ENCODE measurements at places on chromosomes 6 and 20.

DNA sequence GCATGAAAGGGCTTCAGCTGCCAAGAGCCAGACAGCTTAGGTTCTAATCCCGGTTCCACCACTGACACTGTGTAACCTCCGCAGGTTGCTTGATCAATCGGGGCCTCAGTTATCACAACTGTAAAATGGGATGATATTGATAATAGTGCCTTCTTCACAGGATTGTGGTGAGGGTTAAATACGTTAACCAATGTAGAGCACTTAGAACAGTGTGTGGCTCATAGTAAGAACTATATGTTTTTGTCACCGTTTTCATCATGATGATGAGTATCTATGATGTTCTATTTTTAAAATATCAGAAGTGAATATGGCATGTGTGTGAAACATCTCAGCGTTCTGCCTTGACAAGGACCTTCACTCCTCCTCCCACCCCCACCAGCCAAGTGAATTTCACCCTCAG lies 10.3 kb upstream of the MAPK13 start:
- no peak for DNase-seq

DNA sequence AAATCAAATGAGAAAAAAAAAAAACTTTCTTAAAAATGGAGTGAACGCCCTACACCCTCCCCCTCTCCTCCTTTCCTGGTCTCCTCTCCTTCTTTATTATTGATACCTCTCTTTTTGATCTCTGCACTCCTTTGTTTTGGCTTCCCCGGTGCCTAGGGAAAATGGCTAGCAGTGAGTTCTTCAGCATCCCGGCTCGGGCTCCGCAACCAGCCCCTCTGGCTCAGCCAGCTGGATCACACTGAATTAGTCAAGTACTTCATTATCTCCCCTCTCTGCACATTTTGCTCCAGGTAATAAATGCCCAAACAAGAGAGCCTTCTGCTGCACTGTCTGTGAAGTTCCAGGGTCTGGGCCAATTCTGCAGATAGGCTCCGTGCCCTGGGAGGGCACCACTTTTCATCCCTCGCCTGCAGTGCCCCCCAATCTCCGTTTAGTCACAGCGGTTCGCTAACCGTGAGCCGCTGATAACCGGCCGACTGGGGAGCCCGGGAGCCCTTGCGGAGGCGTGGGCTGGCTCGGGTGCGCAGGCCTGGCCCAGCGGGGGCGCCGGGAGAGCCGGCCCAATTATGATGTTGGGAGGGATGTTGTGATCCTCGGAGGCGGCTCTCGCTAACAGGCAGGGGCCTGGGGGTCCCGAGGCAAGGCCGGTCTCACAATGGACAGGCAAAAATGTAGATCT lies 301.9 kb downstream of the TFAP2A start:
- DNase-seq = no peak

DNA sequence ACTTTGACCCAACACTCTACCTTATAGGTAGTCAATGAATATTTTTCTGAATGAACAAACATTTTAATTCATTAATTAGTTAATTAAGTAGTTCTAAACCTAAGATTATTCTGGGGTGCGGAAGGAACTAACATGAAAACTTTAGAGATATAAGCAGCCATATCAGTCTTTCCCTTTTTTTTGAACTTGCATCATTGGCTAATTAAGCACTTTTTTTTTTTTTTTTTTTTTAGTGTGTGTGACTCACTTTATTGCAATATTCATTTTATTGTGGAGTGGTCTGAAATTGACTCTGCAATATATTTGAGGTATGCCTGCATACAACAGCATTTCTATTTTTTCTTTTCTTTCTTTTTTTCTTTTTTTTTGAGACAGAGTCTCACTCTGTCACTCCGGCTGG lies 21.8 kb upstream of the AMD1 start:
- DNase-seq = no peak

DNA sequence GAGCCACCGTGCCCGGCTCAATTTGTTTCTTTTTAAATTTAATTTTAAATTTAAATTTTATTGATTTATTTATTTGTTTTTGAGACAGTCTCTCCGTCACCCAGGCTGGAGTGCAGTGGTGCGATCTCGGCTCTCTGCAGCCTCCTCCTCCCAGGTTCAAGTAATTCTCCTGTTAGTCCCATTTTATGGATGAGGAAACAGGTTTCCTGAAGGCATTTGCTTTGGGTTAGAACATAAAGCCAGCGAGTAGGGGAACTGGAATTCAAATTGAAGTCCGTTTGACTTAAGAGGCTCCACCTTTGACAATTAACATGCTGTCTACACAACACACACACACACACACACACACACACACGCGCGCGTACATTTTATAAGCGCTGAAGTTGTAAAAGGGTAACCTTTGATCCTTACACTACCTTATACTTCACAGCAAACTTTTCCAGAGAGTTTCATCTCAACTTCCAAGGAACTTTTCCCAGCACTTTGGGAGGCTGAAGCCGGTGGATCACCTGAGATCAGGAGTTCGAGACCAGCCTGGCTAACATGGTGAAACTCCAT lies 232.0 kb downstream of the BCAS1 start:
- DNase-seq = no peak

GRCh38 chr6:134324766-134325165 lies 6.9 kb upstream of the SGK1 start:
- no peak for DNase-seq

DNA sequence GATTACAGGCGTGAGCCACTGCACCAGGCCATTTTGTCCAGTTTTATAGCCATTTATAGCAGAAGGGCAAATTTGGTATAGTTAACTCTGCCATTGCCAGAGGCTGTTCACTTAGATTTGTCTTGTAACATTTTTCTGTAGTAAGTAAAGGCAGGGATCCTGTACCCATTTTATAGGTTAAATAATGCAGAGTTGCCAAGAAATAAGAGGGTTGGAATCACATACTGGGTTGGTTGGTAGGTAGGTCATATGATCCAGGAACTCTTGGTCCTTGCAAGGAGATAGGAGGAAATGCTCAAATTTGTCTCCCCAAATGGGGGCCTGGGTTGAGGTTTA lies 68.1 kb downstream of the SHLD1 start:
- DNase-seq = no peak

- DNase-seq = no peak
Measured at GRCh38 chr6:151070631-151071051, 169.1 kb upstream of the AKAP12 start.

DNA sequence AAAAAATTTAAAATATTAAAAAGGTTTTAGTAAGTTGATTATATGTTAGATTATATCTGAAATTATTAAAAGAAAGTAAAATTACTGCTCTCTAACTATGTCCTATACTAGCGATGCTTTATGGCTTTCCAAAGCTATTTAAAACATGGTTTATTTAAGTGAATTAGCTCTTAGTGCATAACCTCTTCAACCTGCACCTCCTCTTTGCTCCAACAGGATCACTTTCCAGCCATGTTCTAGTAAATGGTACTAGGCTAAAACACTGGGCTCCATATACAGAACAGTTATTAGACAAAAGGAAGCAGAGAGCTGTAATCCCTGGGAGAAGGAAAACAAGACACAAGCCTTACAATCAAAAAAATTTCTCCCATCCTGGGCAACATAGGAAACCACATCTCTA lies 314.9 kb upstream of the ECI2 start:
- no peak for DNase-seq

- no peak for DNase-seq
Measured at GRCh38 chr6:161139766-161140553, 133.9 kb downstream of the AGPAT4 start.

DNA sequence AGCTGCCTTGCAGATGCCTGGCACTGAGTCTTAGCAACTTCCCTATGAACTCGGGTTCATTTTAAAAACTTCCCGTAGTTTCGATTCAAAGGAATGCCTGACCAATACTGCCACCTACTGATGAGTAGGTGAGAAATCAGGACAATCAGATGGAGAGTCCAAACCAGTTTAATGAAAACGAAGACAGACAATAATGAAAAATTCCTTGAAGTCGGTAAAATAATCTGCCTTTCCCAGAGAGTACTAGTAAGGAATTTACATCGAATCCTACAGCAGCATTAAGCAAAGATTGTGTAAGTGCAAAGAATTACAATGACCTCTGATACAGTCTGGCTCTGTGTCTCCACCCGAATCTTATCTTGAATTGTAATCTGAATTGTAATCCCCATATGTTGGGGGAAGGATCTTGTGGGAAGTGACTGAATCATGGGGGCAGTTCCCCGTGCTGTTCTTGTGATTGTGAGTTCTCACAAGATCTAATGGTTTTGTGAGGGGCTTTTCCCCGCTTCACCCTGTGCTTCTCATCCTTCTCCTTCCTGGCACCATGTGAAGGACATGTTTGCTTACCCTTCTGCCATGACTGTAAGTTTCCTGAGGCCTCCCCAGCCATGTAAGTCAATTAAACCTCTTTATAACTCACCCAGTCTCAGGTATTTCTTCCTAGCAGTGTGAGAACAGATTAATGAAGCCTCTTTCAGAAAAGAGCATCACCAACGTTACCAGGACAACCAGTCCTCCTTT lies 134.4 kb downstream of the ARHGAP18 start:
- DNase-seq = peak; percentile 35

GRCh38 chr6:63897952-63898351 lies 262.4 kb downstream of the PHF3 start:
- no peak for DNase-seq

DNA sequence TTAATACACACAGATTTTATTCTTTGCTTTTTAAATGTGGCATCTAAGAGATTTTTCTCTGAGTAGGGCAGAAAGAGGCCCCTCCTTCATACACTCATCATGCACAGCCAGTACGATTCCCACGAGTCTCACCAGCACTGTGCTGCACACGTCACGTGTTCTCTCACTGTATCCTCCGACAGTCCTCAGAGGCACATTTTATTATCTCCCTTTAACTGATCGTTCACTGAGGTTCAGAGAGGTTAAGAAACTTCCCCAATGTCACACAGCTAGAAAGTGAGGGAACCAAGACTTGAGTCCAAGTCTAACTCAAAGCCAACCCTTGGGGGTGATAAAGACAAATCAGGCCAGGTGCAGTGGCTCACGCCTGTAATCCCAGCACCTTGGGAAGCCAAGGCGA lies 142.5 kb downstream of the PREX1 start:
- DNase-seq = no peak

- no peak for DNase-seq
Measured at GRCh38 chr20:39563349-39563748, 601.2 kb downstream of the DHX35 start.

DNA sequence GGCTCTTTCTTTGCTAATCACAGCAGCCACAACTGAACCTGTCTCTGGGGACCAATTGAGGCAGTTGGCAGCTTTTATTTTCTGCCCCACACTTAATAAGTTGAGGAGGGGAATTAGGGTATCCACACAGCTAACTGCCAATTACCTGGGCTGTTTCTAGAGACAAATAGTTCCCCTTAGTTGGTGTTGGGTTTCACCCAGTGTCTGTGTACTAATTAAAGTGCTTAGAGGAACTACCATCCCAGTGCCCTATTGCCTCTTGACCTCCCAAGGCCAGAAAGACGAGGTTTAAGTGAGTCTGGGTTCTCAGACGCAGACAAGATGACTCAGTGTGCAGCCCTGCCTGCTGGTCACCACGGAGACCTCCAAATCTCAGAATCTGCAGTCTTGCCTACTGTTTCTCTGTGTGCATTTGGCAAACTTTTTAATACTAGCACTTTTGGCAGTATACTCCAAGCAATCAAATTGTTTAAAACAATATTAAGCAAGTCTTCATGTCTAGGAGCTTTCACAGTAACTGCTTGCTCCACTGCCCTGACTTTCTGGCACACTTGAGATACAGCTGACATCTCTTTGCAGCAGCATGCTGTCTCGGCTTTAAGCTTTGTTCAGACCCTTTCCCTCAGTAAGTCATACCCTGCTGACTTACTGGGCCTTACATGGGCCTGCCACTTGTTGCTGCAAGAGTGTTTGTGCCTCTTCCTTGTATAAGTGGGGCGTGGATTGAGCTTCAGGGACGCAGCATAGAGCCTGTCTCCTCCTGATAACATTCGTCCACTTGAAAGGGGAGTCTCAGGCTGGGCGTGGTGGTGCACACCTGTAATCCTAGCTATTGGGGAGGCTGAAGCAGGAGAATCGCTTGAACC lies 31.9 kb downstream of the STK35 start:
- DNase-seq = no peak

DNA sequence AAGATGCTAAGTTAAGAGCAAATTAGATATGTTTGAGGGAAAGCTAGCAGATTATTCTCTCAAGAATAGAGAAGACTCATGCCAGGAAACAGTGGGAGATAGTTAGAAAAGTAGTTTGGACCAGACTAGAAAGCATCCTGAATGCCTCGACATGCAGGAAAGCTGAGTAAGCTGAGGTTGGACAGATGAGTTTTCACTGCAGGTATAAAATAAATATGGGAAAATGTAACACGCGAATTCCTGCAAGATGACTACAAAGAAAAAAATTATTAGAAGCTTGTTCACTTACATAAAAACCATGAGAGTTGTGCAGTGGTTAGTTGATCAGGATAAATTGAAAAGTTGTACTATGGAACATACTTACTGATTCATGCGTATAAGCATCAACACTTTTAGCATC lies 484.2 kb upstream of the MANEA start:
- DNase-seq = no peak

- no peak for DNase-seq
Measured at GRCh38 chr6:161496941-161497340, 223.1 kb upstream of the AGPAT4 start.

DNA sequence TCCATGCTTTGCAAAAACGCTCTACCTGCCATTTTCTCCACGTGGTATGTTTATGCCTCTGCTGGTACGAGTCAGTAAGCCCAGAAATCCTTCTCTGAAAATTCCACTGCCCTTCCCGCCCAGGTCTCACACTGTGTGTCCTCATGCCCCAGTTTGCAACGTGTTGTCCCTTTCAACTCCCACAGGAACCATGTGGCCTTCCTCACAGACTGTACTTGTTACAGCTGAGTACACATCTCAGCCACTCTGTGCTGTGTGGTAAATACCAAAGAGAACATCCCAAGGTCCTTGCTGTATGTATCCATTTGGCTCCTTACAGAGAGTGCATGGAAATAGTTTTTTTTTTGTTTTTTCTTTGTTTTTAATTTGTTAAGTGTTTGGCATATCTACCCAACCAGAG lies 56.9 kb downstream of the RTN4IP1 start:
- no peak for DNase-seq

- DNase-seq = no peak
Measured at GRCh38 chr6:142240179-142240578, 61.6 kb upstream of the ADGRG6 start.

- no peak for DNase-seq
Measured at GRCh38 chr6:21732731-21733130, 139.2 kb downstream of the SOX4 start.

DNA sequence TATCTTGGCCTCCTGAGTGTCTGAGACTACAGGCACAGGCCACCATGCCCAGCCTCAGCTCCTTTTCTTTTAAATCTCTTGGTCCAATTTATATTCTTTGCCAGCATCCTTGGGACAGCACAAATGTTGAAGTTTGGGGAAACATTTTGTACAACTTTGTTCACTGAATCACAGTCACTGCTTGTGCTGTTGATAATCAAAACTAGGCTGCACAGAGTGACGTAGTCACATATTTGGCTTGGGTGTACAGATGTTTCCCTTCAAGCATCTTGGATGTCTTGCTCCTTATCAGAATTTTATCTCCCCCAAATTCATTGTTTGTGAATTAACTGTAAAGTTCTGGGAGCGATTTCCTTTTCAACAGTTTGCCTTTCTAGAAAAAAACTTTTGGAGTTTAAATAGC lies 17.9 kb downstream of the CARMIL1 start:
- no peak for DNase-seq
